NCI-H2171 (cell line): ENCODE measurements at places on chromosomes 4 and X.

DNA sequence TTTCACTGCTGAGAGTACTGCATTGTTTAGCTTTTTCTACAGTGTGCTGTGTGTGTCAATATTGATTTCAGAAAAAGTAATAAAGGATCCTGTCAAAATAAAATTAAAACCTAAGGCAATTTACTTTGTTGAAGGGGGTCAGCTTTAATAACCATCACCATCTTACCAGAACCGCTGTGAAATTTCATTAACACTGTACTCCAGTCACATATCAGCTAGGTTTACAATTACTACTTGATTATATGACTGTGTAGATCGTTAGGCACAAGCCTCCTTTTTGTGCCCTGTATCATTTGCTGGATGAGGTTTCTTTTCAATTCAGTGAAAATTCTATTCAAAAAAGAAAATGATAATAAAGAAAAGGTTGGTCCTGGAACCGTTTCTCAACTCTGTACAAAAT, 917.2 kb downstream of the CENPC start:
- no peak for DNase-seq

GRCh38 chrX:91039777-91040176, 394.9 kb upstream of the PABPC5 start:
- DNase-seq = no peak

DNA sequence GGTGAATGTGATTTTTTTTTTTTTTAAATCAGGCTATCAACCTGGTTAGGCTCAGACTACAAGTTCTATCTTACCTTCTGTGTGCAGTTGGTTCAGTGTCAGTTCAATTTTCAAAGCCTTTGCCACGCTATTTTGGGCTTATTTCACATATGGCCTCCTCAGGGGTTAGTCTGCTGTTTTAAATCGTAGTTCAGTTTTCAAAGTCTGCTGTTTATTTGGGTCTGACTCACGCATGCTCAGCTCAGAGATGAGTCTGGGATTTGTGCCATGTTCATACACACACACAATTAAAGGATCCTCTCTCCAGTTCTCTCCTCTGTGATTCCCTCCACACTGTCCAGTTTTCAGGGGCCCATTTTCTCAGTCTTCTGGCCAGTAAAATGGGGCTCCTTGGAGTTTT, 32.3 kb upstream of the ZFX start:
- DNase-seq = peak; percentile 14

GRCh38 chr4:123672987-123673386, 276.4 kb downstream of the SPRY1 start:
- DNase-seq = no peak

DNA sequence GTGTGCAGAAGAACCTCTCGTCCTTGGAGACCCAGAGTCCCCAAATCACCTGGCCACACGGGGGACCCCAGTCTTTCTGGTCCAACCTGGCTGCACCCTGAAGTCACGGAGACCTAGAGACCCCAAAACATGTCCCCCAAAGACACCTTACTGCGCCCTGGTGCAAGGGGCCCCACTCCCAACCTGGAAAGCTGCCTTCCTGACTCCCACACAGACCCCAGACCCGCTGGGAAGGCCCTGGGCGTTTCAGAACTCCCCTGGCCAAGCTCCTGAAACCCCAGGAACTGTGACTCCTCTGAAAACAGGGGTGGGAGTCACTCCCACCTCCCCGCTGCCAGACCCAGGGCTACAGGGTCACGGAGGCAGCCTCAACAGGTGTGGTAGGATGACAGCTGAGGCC, 12.7 kb upstream of the SHOX start:
- DNase-seq = no peak

GRCh38 chr4:47926667-47927258, 12.4 kb upstream of the NFXL1 start:
- no peak for DNase-seq

- no peak for DNase-seq
These were observed 393 bp downstream of the GTPBP6 start for GRCh38 chrX:318068-318738.

GRCh38 chr4:69194166-69194565, 20.4 kb downstream of the UGT2B11 start:
- DNase-seq = no peak

GRCh38 chr4:88320224-88320779, 35.9 kb upstream of the PPM1K start:
- no peak for DNase-seq

DNA sequence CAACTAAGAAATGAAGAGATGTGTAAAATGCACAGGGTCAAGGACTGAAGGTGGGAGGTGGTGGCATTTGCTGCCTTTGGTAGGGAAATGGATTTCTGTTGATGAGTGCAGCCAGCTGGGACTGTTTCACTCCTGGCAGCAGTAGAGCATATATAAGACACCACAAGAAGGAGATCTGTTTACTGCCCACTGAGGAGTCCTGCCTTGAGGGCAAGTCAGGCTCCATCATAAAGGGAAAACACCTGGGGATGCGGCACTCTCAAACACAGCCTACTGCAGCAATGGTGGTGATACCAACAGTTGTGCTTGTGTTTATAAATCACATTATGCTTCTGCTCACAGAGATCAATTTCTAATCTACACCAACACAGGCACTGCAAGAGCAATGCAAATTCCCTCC, 222.1 kb downstream of the TACR3 start:
- no peak for DNase-seq

DNA sequence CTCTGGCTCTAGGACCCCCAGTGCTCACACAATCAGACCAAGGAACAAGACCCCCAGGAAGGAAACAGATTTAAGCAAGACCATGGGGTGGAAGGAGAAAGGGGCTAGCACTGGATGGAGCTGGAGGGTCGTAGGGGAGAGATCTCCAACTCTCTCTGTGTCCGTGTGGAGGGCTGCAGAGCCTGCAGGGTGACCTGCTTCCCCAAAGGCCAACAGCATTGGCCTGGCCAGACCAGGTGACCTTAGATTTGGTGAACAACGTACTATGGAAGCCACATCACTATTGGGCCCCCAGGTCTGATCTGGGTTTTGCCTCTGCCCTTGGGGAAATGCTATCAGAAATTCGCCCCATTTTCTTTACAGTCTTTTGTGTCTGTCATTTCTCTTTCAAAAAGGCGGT, 26.0 kb downstream of the NLGN3 start:
- no peak for DNase-seq

- no peak for DNase-seq
These were observed 183.4 kb upstream of the FAM241A start for GRCh38 chr4:111961809-111962208.

GRCh38 chr4:185859111-185859510, 47.1 kb upstream of the SORBS2 start:
- no peak for DNase-seq

DNA sequence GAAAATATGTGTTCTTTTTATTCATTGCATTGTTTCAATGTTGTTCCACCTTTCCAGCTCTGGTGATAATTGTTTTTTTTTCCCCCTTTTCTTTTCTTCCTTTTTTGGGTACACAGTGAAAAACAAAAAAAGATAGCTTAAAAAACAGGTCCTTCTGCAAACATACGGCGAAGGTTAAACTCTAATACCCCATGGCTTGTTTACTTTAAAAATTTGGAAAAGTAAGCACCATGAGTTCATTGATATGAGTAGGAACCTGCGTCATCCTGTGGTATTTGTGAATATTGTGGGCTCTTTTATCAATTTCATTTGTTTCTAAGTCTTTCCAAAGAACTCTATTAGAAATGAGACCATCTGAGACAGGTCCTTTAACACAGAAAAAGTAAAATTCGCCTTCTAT, 123.5 kb downstream of the CHRNA9 start:
- no peak for DNase-seq

- no peak for DNase-seq
These were observed 9.0 kb downstream of the UBE2K start for GRCh38 chr4:39706741-39707511.

DNA sequence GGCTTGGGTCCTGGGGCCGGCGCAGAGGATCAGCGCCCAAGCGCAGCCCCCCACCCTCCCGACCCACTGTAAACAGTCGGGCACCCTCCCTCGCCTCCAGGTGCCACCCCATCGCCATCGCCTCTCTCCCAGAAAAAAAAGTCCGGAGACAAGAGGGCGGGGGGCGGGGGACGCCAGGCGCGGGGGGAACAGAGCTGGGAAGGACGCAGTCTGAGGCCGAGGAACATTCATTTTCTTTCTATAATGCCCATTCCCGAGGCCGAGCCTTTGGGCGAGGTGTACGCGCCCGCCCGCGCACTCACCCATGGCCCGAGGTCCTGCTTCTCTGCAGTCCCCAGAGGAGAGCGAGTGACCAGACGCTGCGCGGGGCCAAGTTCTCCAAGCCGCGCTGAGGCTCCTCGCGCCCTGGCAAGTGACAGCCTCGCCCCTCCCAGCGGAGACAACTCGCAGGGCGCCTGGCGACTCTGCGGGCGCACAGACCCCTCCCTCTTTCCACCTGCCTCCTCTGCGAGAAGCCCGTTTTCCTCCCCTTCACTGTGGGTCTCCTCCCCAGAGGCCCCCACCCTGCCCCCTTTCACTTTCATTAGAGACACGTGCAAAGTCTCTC, 63.5 kb upstream of the WDR17 start:
- DNase-seq = no peak

- DNase-seq = no peak
These were observed 260.8 kb upstream of the PGRMC2 start for GRCh38 chr4:128548381-128548780.

- no peak for DNase-seq
These were observed 30.3 kb downstream of the TLR10 start for GRCh38 chr4:38752372-38752940.

DNA sequence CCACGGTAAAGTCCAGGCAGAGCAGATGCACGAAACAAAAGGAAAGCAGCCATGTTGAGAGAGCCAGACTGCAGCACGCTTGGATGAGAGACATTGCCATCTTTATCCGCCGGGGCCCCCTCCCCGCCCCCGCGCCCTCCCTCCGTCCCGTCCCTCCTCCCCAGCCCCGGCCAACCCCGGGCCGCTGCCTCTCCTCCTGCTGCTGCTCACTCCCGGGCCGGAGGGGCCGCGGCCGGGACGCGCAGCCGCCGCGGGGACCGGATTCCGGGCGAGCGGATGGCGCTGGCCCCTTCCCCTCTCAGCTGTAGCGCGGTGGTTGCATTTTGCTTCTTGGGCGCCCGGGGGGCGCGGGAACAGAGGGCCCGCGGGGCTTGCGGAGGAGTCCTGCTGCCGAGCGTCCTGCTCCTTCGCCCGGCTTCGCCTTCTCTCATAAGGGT, 542 bp downstream of the RNF150 start:
- DNase-seq = no peak

GRCh38 chrX:131061306-131061705, 3.2 kb downstream of the ARHGAP36 start:
- DNase-seq = no peak

GRCh38 chr4:113113151-113113550, 63.7 kb downstream of the ANK2 start:
- DNase-seq = no peak

DNA sequence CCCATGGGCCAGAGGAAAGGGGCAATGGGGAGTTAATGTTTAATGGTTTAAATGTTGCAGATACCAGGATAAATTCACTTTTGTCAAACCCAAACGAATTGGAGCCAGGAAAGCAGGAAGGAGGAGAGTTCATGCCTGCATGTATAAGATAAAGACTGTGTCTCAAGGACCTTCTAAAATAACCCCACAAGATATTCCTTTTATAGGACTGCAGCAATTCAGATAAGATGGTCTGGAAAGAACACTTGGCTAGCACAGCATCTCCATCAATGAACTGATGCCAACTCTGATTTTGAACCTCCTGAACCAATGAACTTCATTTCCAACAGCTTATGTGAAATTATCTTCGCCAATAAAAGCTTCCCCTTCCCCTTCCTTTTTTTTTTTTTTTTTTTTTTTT, 31.3 kb upstream of the LONRF3 start:
- DNase-seq = no peak

GRCh38 chr4:138492176-138492575, 250.0 kb upstream of the SLC7A11 start:
- DNase-seq = no peak
